ENCODE measurements at places on chromosomes 4 and X.

- no peak for DNase-seq
Measured at GRCh38 chr4:140726776-140727500, 29.2 kb downstream of the TBC1D9 start.

- DNase-seq, result no peak
Measured at GRCh38 chrX:45056428-45057145, 144.1 kb downstream of the DIPK2B start.

DNA sequence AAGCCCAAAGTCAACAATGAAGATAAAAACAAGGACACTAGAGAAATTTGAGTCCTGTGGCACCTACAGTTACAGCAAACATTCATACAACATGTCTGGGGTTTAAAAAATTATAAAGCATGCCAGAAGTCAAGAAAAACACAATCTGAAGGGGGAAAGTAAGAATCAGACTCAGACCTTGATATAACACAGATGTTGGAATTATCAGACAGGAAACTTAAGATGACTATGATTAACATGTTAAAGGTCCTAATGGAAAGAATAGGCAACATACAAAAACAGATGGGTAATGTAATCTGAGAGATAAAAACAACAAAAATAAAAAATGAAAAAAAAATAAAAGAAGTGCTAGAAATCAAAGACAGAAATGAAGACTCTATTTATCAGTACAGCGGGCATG, 446.5 kb downstream of the SPRY1 start:
- no peak for DNase-seq

GRCh38 chrX:1610166-1610565, 4.7 kb upstream of the ASMT start:
- DNase-seq, result no peak

GRCh38 chrX:9730752-9731151, 34.9 kb downstream of the GPR143 start:
- DNase-seq, result no peak

DNA sequence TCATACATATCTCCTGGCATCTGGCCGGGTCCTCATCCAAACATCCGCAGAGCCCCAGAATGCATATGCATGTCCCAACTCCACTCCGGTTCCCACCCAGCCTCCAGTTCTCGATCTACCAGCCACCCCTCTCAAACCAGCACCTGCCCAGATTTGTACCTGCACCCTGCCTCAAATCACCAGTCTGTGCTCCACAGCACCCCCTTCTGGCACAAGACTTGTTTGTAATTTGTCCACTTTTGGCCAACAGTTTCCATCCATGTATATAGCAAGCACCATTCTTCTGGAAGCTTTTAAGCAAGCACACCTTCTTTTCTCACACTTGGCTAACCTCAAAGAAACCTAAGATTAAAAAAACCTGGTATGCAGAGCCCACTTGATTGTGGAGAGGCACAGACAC, 644.1 kb downstream of the MID1IP1 start:
- peak; percentile 42 for DNase-seq

GRCh38 chr4:82618103-82618720, 56.4 kb upstream of the TMEM150C start:
- DNase-seq, result no peak

DNA sequence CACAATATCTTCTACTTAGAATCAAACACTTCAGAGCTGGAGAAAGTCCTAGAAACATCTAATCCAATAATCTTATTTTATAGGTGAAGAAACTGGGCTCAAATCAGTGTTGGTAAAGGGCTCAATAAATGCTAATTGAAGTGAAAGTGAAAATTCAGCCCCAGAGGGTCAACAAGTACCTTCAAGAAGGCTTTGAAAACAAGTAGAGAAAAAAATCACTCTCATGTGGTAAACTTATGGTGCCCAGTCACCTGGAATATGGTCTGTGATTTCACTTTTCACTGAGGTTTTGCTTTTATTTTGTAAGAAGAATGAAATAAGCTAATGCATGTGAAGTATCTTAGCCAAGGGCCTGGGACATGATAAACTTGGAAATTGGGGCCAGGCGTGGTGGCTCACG, 29.1 kb upstream of the EIF4E start:
- DNase-seq, result no peak

- DNase-seq, result peak; percentile 78
Measured at GRCh38 chr4:80058740-80059139, 14.3 kb downstream of the ANTXR2 start.

DNA sequence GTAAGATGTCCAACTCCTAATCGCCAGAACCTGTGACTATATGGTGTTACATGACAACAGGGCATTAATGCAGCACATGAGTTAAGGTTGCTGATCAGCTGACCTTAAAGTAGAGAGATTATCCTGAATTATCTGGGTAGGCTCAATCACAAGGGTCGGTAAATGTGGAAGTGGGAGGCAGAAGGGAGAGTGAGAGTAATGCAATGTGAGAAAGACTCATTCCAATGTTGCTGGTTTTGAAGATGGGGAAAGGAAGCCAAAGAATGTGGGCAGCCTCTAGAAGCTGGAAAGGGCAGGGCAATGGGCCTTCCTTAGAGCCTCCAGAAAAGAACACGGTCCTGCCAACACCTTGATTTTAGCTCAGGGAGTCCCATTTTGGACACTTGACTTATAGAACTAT, 67.4 kb downstream of the STX18 start:
- no peak for DNase-seq

GRCh38 chrX:131778269-131779218, 234.7 kb downstream of the OR13H1 start:
- no peak for DNase-seq

- no peak for DNase-seq
Measured at GRCh38 chr4:182752158-182752910, 164.9 kb downstream of the DCTD start.

- no peak for DNase-seq
Measured at GRCh38 chrX:74493806-74494205, 72.5 kb downstream of the SLC16A2 start.

DNA sequence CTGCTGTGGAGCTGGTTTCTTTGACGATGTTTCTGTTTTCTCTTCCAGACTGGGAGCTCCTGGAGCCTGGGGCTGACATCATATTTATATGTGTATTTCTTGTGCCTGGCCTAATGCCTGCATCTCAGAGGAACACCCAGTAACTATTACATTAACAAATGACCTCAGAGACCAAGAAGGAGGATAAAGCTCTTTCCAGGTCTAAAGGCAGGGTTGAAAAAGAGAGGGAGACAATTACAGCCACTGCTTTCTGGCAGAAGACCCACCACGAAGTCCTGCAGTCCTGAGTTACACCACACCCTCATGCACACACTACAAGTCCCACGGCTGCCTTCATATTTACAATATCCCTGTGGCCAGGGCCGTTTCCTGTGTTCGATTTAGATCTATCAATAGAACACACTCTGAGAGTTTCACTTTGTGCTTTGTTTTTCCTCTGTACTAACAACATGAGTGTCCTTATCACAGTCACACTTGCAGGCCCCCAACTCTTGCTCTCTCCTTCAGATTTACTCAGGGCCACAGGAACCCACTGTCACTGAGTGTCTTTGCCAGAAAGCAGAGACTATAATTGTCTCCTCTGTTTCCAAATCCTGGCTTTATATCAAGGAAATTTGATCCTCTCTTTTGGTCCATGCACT, 535.5 kb downstream of the MID1IP1 start:
- DNase-seq, result no peak

DNA sequence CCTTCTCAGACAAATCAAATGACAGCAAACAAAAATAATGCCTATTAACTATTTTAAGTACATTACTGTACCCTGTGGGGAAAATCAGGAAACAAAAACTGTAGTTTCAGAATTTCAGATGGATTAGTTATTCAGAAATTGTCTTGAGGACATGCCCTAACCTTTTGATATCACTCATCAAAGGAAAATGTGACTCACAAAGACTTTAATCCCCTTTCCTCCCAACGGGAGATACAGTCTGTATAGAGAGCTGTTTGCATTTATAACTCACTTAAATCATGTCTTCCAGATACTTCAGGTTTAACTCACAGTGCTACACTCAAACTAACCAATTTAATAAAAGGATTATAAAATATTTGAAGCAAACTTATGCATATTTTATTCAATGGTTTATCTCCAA, 304.0 kb downstream of the MAPK10 start:
- DNase-seq, result no peak

GRCh38 chr4:139028191-139028661, 12.6 kb downstream of the NOCT start:
- DNase-seq, result no peak

DNA sequence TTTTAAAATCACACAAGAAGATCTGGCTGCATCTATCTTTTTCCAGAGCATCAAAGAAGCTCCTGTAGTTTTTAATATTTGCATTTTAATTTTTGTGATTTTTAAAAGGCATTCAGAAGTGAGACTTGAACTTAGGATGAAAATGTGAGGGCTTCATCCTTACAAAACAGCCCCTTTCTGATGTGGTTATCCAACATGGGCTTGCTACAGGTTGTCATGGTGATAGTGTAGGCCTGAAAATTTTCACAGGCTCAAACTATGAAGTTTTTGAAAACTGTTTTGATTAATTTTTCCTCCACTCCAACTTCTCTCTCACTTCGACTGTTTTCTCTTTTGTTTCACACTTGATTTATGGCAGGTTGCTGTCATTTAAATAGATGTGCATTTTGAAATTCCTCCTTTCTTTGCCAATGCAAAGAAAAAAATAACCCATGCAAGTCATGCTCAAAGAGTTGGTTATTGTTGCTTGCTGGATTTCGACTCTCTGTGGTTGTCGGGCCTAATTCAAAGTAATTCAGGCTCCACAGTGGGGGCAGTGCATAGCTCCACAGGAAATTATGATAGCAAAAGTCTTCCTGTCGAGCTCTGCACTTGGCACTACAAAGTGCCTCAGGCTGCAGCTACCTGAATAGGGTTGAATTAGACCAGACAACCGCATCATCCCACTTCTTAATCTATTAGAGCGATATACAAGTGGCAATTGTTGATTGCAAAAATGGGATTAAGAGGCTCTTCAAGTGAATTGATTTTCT, 201.0 kb upstream of the GPR101 start:
- DNase-seq, result no peak

DNA sequence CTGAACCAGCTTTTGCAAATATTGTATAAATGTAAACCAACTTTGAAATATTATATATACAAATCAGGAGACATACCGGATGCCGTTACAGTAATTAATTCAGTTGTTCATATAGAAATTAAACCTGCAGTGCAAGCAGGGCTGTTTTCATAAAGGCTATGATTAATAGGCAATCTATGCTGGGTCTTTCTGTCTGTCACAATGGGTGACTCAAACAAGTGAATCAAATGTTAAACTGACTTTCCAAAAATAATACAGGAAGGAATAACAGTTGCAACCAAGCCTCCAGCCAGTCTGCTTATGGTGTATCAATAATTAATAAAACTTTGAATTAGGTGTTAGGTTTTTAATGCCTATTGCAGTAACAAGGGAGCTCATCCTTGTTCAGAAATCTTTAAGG, 43.9 kb downstream of the GABRB1 start:
- no peak for DNase-seq

DNA sequence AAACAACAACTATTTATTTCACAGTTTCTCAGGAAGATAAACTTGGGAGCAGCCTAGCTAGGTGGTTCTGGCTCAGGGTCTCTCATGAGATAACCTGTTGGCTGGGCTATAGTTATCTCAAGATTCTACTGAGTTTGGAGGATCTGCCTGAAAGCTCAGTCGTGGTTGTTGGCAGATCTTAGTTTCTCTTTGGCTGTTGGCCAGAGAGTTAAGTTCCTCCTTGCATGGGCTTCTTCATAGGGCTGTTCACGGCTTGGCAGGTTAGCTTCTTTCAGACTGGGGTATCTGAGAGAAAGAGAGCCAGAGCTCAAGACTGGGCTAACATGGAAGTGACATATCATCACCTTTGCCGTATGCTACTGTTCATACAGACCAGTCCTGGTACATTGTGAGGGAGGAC, 28.7 kb downstream of the SEC24B start:
- DNase-seq, result no peak

- DNase-seq, result peak; percentile 91
Measured at GRCh38 chr4:168880811-168881595, 129.1 kb downstream of the CBR4 start.

GRCh38 chr4:38804654-38805295, at the start of gene TLR1:
Gene TLR1 (minus strand): TSS chr4:38804791. CDS start chr4:38798831, 5,960 bp downstream.
- DNase-seq, result peak; percentile 88

DNA sequence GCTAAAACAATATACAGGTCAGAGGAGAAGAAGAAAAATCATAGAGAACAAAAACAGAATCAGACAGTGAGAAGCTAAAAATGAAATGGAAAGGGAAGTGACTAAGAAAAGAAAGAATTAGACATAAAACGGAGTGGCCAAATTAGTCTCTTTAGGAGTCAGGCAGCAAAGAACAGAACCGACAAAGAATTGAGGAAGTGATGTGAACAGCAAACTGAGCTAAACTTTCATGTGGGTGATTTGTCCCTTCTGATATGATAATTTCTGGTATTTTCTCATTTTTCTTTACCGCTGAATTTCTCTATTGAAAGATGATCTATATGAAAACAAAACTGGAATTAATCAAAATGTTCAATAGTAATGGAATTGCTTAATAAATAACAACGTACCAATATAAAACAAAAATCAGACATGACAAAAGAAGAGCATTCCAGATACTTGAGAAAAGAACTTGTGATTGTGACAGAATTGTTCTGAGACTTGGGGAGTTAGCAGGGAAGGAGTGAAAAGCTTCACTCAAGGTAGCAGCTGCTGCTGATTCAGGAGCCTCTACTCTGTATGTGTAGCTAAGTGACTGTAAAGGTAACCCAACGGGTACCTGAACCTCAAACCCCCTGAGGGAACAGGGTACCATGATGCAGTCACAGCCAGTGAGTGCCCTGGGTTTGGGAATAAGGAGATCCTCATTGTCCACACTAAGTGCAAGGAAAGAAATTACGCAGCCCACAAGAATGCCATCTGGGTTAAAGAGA, 8.8 kb downstream of the TAPT1 start:
- DNase-seq, result peak; percentile 21

DNA sequence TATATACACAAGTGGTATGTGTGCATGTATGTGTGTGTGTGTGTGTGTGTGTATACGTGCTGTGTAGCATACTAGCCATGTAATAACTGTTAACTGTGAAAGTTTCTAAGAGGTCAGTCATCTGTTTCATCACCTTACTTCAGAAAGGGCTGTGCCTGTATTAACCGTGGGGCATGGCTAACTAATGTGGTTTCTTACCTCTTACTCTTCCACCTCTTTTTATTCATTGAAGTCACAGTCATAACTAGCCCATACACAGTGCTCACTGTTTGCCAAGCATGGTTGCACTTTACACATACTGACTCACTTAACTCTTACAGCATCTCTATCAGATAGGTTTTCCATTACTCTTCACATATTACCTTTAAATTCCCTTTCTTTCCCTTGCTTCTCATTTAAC, 23.7 kb upstream of the LRAT start:
- no peak for DNase-seq

DNA sequence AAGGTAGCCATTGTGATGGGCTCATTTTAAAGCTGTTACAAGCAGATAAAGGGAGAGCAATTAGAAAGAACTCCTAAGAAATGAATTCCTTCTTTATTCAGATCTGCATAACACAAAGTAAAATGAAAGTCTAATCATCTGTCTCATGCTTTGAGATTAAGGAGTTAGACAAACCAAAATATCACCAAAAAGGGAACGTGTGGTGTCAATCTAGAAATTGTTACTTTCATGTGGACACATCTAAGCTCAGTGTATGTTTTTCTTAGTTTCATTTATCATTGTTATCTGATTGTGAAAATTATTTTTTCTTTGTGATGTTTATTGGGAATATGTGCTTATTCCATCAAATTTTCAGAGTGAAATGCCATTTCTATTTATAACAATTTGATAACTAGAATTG, 80.3 kb downstream of the BANK1 start:
- DNase-seq, result no peak
